ENCODE measurements at places on chromosomes 7 and 10.

GRCh38 chr10:50316695-50317648, 65.7 kb upstream of the ASAH2 start:
- peak; percentile 9 for DNase-seq

- peak; percentile 53 for DNase-seq
These were observed 73.3 kb downstream of the ARID5B start for GRCh38 chr10:61974601-61975390.

GRCh38 chr10:24209946-24210491, 1.1 kb downstream of the KIAA1217 start:
- peak; percentile 71 for DNase-seq

- DNase-seq = no peak
These were observed 99.0 kb downstream of the CAMK1D start for GRCh38 chr10:12448340-12448728.

GRCh38 chr10:88792661-88793060, 9.9 kb upstream of the LIPM start:
- peak; percentile 41 for DNase-seq

- DNase-seq = no peak
These were observed 340.9 kb upstream of the MEOX2 start for GRCh38 chr7:16027396-16027795.

- no peak for DNase-seq
These were observed 482.5 kb upstream of the AUTS2 start for GRCh38 chr7:69115788-69116187.

DNA sequence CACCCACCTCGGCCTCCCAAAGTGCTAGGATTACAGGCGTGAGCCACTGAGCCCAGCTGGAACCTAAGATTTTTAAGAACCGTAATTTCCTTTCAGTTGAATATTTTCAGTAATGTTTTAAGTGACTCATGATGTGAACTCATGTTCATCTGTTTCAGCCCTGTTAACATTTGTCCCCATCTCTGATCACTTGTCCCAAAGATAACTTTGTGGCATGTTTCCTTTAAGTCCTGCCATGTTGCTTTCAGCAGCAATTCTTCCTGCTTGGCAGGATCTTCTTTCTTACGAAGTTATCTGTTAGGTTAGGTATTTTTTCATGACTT, 19.3 kb downstream of the ZRANB1 start:
- no peak for DNase-seq

DNA sequence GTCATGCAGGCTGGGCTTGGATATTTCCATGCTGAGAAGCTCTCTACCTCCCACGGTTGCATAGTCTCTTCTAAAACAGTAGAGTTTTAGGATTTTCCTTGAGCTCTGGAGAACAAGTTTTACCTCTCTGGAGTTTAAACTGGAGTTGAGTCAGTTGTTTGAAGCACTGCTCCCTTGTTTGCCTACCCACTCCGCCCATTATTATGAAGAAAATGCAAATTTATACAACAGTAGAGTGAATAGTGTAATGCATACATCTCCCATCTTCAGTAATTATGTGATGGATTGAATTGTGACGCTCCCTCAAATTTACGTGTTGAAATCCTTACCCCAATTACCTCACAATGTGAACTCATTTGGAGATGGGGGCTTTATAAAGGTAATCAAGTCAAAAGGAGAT, 17.2 kb downstream of the EMX2 start:
- no peak for DNase-seq

GRCh38 chr7:101882595-101883564, 65.5 kb downstream of the CUX1 start:
- peak; percentile 99 for DNase-seq

- peak; percentile 13 for DNase-seq
These were observed 137.9 kb upstream of the CCDC6 start for GRCh38 chr10:60044242-60044641.

- DNase-seq = peak; percentile 59
These were observed 45.3 kb upstream of the ZNF800 start for GRCh38 chr7:127437837-127438236.

GRCh38 chr10:42930516-42931192, 146.2 kb upstream of the RET start:
- no peak for DNase-seq

DNA sequence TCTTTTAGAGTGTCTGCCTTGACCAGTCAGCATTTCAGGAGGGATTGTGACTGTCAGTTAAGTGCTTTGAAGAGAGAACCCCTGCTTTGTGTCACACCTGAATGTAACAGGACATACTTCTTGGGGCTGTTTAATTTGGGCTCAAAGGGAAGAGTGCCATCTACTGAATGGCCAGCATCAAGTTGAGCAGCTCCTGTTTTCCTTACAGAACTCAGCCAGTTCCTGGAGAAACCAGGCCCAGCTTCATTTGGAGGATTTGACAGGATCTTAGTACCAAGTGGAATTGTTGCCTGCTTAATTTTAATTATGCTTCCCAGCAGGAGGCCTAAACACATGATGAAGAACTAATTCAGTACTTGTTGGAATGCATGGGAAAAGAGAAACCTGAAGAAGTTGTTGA, 8.3 kb downstream of the ADD3 start:
- peak; percentile 46 for DNase-seq

- DNase-seq = no peak
These were observed 242.8 kb downstream of the TCERG1L start for GRCh38 chr10:131068760-131069159.

DNA sequence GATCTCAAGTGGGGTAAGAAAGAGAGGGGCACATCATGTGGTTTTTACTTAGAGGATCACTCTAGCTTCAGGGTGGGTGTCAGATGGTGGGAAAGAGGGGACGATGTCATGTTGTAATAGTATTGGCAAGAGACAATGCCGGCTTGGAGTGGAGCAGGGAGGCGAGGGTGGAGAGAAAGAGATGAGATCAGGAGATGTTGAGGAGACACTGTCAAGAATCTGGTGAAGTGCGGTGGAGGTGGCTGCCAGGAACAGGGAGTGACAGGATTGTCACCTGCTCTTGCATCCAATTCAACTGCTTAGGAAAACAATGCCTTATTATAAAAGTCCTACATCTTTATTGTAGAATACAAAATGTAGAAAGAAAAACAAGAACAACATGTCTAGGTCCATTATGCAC, 63.0 kb upstream of the MKI67 start:
- DNase-seq = no peak

DNA sequence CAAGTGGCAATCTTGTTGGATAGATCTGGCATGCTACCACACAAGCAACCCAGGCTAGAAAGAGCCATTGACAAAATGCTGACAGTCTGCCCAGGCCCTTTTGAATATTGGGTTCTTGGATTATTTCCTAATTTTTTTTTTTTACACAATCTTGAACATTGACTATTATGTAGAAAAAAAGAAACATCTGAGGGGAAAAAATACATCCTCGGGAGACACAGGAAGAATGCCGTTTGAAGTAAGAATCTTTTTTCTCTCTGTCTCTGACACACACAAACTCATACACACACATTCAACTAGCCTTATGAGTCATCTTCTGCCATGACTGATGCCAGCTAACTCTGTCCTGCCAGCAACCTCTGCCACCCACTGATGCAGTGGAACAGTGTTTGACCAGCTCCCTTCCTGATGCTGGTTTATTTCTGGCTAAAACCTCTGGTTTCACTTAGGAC, 47.2 kb downstream of the SORBS1 start:
- peak; percentile 68 for DNase-seq

DNA sequence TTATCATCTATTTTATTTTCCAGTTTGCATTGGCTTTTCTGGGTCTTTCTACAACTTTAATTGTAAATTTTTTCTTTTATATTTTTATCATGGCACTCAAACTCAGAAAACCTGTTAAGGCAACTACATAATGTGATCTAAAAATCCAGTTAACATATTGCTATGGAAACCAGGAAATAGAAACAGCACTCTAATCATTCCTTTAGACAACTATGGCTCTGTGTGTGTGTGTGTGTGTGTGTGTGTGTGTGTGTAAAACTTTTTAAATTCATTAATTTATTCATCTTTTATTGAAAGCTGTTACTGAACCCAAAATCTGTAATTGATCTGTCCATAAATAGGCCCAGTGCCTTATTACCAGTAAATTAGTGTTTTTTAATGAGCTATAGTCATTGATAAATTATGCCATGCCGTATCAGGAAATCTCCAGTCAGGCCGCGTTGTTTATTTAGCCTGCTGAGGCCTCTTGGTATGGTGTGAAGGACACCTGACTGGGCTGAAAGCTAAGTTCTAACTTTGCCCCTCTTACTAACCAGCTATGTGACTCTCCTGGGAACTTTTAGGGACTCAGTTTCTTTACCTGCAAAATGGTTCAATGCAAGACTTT, 1.5 kb upstream of the MET start:
- no peak for DNase-seq

- DNase-seq = peak; percentile 24
These were observed 19.1 kb downstream of the DNAJB6 start for GRCh38 chr7:157355784-157356511.

- DNase-seq = no peak
These were observed 29.4 kb downstream of the TAS2R41 start for GRCh38 chr7:143507094-143507518.

DNA sequence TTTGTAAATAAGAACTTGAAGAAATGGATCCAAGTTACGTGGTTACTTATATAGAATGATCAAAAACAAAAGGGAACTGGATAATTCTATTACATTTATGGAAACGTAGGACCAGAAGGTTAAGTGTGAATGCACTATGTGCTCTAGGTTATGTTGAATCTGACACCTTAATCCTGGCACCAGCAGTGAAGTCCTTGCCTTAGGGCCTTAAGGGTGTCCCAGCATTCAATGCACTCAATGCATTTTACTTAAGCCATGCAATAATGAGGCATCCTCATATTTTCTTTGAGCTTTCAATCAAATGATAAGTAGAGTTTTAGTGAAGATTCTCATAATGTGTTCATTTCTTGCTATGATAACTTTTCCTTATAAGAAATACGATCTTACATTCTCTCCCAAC, 178.3 kb upstream of the AGR3 start:
- no peak for DNase-seq

DNA sequence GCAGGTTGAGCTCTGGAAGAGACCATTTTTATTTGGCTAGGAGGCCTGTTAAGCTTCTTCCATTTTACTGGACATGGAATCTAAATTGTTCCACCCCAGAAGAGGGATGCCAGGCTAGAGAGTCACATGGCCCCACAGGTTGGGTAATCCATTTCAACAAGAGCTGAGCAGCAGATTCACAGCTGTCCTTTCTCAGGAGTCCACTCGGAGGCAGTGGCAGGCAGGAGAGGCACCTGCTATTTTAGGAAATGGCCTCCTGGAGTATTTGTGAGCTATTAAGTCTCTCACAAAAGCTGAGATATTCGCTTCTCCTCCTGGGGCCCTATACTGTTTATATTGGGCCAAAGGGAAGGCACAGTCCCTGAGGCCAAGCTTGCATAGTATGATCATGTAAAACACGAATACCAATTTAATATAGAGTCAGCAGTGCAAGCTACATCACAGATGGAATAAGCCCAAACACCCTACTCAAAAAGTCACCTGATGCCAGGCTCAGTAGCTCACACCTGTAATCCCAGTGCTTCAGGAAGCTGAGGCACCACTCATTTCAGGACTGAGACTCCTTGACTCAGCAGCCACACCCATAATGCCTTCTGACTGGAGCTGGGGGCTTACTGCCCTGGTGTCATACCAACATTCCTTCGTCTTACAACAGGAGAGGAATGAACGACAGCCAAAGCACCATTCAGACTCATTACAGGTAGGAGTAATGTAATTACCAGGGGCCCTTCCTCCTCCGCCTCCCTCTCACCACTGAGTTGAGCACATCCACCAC, 124.1 kb downstream of the LMBR1 start:
- DNase-seq = no peak

DNA sequence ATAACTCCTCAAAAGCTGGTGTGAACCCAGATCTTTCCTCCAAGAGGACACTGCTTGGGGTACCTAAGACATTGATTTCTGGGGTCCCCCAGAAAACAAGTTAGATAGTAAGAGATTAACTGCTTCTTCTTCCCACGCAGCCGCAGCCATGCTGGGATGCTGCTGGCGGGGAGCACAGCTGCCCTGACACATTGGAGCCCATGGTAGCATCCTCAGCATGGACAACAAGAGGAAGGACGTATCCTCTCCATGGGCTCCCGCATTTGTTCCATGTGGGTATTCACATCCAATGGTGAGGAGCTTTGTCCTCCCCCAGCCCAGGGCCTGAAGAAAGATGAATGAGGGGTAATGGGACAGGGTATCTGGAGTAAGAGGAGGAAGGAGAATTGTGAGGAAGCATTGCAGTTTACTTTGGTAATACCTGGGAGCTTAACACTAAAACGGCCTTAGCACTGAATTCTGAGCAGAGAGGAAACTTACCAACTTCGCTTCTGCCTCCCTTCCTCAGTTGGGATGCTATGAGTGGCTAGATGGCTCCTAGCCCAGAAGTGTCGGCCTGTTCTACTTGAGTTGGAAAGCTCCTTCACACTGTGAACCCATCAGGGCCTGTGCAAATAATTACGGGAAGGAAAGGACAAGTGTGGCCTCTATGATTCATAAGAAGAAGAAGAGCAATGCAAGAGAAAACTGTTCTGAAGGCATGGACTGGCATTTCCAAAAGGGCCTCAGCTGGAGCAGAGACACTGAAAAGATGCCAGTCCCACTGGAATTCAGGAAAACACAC, 43.9 kb downstream of the C10orf120 start:
- DNase-seq = no peak

GRCh38 chr7:132492823-132493445, 83.3 kb downstream of the PLXNA4 start:
- no peak for DNase-seq

DNA sequence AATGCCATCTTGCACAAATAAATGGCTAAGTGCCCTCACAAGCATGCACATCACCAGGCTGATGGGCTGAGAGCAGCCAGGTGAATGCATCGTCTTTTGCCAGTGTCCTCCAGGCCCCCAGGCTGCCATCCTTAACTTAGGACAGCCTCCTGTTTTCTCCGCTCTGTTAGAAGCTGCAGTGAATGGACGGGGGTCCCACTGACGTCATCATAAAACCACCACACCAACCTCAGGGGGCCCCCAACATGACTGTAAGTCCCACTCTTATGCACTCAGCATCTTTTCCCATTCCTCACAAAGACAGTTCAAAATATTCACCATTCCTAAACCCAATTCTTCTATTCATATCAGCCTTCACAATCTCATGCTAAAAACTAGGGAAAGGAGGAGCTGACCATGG, 34.4 kb downstream of the GLI3 start:
- no peak for DNase-seq

GRCh38 chr7:516606-517456, 2.8 kb downstream of the PDGFA start:
- DNase-seq = peak; percentile 79

DNA sequence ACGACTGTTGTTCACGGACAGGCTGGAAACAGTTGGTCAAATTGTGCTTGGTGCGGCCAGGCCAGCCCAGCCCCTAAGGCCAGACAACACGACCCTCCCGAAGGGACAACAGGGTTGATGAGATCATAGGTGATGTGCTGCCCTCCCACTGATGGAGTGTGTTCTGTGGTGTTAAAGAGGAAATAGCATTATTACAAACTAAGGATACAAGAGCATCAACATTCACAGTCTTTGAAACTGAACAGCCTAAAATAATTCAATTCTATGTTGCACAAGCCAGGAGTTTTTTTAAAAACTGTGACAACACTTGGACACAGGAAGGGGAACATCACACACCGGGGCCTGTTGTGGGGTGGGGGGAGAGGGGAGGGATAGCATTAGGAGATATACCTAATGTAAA, 87.6 kb downstream of the FAM53B start:
- no peak for DNase-seq

All from astrocyte of the spinal cord (primary cell).